NCI-H1092 (cell line): ENCODE measurements at places on chromosomes 13 and 19.

- DNase-seq: no peak
Measured at GRCh38 chr19:16702123-16702522, 17.5 kb upstream of the NWD1 start.

DNA sequence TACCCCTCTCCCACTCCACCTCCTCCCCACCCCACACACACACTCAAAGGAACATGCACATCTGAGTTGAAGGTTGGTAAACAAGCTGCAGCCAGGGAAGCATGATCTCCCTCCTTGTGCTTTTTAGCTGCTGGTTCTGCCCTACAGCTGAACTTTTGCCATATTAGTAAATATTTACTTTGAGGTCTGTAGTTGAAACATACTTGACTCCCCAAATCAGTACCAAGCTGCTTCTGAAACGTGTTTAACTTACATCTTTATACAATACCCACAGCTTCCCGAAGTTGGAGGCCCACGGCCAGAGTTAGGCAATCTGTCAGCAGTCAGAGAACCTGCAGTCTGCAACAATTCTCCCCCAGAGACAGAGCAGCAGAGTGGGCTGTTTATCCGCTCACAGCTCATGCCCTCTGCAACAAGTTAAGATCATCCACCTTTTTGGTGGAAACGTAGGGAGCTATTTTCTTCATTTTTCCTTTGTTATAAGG lies 1.5 kb upstream of the PCDH20 start:
- no peak for DNase-seq

- peak; percentile 66 for DNase-seq
Measured at GRCh38 chr13:114099191-114099590, 33.2 kb downstream of the RASA3 start.

GRCh38 chr19:41957838-41958366 lies 1.2 kb downstream of the RABAC1 start:
- DNase-seq: peak; percentile 58

- no peak for DNase-seq
Measured at GRCh38 chr13:46396341-46396740, 9.3 kb upstream of the RUBCNL start.

GRCh38 chr13:74336546-74336945 lies 202.3 kb upstream of the KLF12 start:
- DNase-seq: no peak

- no peak for DNase-seq
Measured at GRCh38 chr13:24742294-24742693, 21.7 kb upstream of the RNF17 start.

DNA sequence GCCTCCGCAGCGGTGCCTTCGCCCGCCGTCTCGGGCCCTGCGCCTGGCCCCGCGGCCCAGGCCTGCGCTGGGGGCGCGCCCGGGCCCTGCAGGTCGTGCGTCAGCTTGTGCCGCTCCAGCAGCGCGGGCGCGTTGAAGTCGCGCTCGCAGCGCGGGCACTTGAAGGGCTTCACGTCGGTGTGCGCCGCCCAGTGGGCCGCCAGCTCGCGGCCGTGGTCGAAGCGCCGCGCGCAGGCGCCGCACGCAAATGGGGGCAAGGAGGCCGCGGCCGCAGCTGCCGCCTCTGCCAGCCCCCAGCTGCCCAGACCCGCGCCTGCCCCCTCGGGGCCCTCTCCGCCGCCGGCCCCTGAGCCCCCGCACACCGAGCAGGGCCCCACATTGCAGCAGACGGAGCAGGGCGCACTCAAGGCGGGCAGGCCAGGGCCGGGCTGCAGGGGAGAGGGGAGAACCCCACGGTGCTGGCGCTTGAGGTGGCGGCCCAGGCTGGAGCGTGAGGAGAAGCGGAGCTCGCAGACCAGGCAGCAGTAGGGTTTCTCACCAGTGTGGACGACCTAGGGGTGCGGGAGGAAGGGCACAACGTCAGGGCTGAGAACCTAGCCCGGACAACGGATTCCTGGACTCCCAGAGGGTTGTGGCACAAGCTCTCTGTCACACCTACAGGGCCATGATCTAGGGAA lies 6.1 kb downstream of the FIZ1 start:
- DNase-seq: no peak

DNA sequence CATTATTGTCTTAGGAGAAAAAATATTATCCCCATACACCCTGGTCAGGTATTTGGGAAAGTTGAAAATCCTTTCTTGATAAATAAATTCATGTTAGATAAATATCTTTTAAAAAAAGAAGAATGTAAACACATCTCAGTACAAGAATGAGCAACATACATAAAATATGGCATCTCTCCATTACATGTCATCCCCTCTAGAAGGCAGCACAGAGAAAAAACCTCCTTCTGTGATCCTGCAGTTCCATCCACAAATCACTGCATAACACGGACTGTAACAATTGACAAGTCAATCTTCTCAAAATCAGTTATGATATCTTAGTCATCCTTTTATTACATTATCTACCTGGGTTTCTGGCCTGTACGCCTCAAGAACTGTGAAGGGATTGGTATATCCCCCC lies 683.9 kb upstream of the KLHL1 start:
- no peak for DNase-seq

GRCh38 chr13:114319441-114319913 lies 5.2 kb downstream of the CHAMP1 start:
- DNase-seq: no peak

DNA sequence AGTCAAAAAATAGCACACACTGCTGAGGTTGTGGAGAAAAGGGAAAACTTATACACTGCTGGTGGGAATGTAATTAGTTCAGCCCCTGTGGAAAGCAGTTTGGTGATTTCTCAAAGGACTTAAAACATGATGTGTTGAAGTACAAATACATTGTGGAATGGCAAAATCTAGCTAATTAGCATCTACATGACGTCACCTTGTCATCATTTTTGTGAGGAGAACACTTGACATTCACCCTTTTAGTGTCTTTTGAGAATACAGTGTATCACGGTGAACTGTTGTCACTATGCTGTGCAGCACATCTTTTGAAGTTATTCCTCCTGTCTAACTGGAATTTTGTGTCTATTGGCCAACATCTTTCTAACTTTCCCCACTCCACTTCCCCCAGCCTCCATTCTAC lies 5.6 kb downstream of the OR7A10 start:
- DNase-seq: no peak

DNA sequence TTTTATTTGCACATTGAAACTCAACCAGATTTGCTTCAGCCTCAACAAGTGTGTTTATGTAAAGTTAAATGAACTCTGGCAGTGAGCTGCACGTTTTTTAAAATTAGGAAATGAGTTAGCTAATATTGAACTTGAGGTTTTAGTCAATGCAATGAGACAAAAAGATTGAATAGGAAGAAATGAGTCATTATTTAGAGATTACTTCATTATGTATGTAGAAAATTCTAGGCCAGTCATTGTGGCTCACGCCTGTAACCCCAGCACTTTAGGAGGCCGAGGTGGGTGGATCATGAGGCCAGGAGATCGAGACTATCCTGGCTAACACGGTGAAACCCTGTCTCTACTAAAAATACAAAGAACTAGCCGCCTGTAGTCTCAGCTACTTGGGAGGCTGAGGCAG lies 22.8 kb upstream of the CD70 start:
- no peak for DNase-seq

DNA sequence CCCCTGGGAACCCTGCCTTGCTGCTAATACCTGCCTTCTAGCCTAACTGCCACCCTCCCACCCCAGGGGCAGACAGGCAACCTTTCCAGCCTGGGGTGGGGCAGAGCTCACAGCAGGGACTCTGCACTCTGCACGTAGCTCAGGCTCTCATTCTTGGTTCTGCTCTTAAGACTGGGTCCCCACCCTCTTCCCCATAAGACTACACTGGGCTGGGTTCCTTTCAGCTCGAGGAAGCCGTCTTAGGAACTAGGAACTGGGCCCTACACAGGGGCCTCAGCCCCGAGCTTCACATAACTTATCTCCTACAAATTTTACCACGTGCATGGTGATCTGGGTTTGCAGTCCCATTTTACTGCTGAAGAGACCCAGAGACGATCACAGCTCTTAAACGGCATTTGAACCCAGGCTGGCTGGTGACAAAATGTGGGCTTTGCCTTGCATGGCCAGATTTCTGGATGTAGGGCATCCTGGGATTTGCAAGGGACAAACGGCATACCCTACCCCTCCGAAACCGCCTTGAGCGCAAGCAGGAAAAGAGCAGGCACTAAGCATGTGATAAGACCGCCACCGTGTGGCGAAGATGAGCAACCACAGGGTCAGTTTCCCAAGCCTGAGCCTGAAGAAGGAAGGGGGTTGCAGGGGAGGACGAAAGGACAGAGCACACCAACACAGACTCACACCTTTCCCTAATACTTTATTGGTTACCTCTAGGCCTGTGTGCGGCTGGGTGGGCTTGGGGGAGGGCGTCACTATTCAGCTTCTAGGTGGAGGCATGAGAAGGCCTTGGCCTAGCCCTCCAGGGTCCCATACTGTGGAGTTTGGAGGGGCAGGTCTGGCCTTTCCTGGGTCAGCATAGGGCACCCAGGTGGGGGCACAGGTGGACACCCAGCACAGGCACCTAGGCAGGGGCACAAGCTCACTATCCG lies 5.1 kb downstream of the JUNB start:
- DNase-seq: peak; percentile 68

GRCh38 chr13:26473571-26474230 lies 83.8 kb upstream of the WASF3 start:
- DNase-seq: peak; percentile 74

- DNase-seq: no peak
Measured at GRCh38 chr19:20209051-20209450, 42.0 kb downstream of the ZNF486 start.
